ENCODE measurements at places on chromosomes 2 and 18. TPM values are rescaled to one million over a fixed set of nuclear protein-coding genes. Genes with fewer than 3 reads are reported as not detected.

GRCh38 chr2:42456126-42456839, 37.5 kb downstream of the KCNG3 start:
- peak; percentile 71 for DNase-seq

GRCh38 chr2:168758970-168759820, 43.2 kb upstream of the NOSTRIN start:
- DNase-seq, result peak; percentile 13

GRCh38 chr2:163455815-163456214, 280.0 kb downstream of the FIGN start:
- no peak for DNase-seq

DNA sequence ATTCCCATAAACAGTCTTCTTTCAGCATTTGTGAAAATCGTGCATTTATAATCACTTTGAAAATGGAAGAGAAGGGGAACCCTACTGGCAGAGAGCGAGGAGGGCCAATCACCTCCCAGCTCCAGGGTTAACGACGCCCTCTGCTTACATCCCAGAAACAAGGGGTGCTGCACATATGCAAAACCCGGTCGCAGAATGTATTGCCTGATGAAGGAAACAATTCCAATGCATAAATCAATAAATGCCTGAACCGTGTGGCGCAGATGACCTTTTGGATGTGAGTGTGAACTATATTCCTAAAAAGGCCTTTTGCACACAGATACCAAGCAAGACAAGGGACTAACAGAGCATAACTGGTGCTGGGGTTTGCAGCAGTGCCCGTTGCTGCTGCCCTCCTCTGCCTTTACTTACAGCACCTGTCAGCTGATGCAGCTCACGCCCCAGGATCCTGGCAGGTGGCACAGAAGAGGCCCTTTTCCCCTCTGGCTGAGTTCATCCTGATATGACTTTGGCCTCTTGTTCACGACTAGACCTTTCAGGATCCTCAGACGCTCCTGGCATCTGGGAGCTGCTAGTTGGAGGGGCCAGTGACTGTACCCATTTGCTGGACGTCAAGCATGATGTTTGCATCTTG, 67.8 kb downstream of the MYT1L start:
- DNase-seq, result no peak

GRCh38 chr2:147374423-147374811, 470.4 kb upstream of the ACVR2A start:
- no peak for DNase-seq

DNA sequence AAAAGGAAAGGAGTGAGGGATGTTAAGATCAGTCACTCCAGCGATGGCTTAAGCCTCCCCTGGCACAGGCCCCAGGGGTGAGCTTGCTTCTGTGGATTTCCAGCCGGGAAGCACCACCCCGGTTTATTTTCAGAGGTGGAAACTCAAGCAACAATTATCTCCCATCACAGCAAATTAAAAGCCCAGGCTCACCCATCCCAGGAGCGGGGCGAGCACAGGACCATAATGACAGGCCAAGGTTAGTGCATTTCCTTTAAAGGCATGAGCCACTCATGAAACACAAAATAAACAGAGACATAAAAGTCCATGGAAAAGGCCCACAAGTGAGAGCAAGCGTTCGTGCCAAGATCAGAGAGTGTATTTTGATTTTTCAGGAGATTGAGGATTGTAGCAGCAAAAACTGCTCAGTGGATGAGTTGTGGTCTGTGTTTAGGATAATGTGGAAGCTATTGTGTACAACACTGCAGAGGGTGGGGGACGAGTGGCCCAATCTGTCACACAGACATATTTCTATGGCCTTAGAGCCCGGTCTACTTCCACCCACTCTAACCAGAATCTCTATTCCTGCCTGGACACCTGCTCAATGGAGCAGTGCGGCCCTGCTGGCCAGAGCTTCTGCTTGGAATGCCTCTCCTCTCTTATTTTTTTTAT, 111.4 kb upstream of the CDC42EP3 start:
- DNase-seq, result no peak

DNA sequence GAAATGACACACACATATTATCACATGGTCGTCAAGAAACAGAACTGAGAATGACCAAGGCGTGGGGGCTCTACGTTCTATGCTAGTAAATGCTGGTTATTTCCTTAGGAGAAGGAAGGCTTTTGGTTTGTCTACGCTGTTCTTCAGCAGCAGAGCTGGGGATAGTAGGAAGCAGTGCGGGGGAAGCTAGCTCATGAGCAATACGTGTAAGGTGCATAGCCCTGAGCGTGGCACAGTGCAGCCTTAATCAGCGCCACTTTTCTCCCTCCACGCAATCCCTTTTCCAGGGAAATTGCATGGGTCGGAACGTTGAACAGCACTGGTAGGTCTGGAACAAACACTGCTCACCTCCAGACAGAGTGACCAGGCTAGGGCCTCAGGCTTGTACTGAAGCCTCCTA, 199.6 kb upstream of the FBXO11 start:
- DNase-seq, result no peak

GRCh38 chr18:56068701-56069100, 480.7 kb upstream of the TCF4 start:
- DNase-seq, result no peak

DNA sequence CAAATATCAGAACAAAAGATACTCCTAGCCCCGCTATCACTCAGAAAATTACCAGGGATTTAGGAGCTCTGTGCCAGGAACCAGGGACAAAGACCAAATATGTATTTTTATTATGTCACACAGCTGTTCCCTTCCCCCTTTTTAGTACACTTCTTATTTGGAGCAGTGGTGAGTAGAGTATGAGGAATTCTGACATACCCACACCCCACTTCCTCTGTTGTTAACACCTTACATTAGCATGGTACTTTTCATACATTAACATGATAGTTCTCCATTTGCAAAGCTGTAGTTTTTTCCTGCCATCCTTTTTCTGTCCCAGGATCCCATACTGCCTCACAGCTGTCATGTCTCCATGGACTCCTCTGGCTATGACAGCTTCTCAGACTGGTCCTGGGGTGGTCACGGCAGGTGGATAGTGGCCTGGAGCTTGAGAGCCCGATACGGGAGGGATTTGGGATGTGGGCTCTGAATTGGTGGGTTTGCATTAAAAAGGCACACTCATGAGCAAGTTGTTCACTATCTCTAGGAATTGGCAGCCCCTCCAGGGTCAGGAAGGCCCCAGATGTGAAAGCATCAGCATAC, 100.2 kb downstream of the SH3RF3 start:
- no peak for DNase-seq

DNA sequence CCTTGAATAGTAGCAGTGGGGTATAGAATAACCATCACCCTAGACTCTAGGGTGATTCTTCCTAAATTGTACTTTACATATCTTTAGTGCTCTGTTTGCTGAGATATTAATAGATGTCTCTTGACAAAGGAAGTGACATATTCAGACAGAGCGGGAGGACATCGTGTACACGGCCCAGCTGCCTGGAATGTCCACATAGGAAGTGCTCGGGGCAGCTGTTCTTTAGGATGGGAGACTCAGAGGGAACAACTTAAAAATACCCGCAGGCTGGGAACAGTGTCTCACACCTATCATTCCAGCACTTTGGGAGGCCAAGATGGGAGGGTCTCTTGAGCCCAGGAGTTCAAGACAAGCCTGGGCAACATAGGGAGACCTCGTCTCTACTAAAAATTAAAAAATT, 206.1 kb downstream of the FAM210A start:
- no peak for DNase-seq

GRCh38 chr2:3959372-3959771, 256.0 kb downstream of the DCDC2C start:
- no peak for DNase-seq

- DNase-seq, result no peak
These were observed 32.8 kb upstream of the DOCK10 start for GRCh38 chr2:225074919-225075681.

- no peak for DNase-seq
These were observed 18.0 kb downstream of the RAPGEF4 start for GRCh38 chr2:172753610-172754009.

- peak; percentile 86 for DNase-seq
These were observed 22.8 kb upstream of the VPS4B start for GRCh38 chr18:63445037-63445436.

DNA sequence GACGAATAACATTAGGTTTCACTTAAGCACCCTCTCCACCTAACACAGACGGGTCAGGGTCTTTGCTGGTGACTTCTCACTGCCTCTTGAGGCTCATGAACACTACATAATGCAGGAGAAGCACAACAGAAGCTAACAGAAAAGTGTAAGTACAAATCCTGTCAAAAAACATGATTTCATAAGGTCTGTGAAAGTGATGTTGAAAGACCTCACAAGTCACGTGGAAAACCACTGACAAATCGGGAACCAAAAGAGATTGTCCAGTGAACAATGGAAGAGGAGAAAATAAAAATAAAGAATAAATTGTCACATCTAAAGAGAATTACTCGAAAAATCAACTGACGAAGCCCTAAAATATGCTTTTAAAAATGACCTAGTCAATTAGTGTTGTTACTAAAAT, 14.0 kb downstream of the PSD4 start:
- no peak for DNase-seq

- DNase-seq, result no peak
These were observed 101.3 kb downstream of the LOXHD1 start for GRCh38 chr18:46555724-46556123.

DNA sequence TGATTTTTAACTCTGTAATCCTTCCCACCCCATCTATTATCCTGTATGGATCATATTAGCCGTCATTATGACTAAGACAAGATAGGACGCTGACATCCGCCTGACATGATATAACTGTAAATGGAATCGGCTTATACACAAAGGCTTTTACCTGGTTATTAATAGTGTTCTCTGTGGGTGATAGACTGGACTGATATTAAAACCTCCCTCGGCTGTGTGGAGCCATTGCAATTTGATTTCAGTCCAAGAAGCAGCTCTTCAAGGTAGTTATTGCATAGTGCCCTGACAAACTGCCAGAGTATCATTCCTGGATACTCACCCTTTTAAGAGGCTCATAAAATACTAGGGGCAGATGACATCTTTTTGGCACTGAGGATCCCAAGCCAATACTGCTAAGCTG, 226.1 kb upstream of the HNRNPA3 start:
- DNase-seq, result no peak

- DNase-seq, result no peak
These were observed 171.4 kb upstream of the NDUFV2 start for GRCh38 chr18:8930990-8931616.

GRCh38 chr2:185174353-185174752, 564.3 kb upstream of the FSIP2 start:
- no peak for DNase-seq

DNA sequence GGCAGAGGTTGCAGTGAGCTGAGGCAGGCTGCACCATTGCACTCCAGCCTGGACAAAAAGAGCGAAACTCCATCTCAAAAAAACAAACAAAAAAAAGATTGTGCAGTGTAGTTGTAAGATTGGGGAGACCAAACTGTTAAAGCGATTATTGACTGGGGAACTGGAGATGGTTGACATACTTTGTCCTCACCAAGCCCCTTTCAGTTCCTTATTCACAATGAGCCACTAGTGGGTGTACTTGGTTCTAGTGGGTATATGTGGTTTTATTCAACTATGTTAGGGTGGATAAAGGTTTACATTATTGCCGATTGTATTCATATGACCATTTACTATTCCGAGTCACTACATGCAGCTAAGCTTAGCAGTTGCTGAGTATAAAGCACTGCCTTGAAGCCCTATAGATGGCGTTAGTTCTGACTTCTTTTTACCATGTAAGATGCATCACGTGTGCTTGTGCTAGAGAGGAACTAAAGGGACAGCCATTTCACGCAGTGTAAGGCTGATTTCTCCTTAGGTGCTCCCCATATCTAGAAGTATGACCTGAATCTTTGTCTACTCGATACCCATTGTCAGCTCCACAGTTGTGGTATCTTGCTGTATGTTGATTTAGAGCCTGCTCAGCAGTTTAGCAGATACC, 12.1 kb downstream of the EIF4E2 start:
- DNase-seq, result no peak

GRCh38 chr2:203527719-203528118, 7.4 kb downstream of the RAPH1 start:
- no peak for DNase-seq

- DNase-seq, result no peak
These were observed at the start of gene RNPEPL1 for GRCh38 chr2:240567872-240568677. Gene RNPEPL1, plus strand, starts transcription at chr2:240568484. Its CDS starts 103 bp downstream, at chr2:240568587.

DNA sequence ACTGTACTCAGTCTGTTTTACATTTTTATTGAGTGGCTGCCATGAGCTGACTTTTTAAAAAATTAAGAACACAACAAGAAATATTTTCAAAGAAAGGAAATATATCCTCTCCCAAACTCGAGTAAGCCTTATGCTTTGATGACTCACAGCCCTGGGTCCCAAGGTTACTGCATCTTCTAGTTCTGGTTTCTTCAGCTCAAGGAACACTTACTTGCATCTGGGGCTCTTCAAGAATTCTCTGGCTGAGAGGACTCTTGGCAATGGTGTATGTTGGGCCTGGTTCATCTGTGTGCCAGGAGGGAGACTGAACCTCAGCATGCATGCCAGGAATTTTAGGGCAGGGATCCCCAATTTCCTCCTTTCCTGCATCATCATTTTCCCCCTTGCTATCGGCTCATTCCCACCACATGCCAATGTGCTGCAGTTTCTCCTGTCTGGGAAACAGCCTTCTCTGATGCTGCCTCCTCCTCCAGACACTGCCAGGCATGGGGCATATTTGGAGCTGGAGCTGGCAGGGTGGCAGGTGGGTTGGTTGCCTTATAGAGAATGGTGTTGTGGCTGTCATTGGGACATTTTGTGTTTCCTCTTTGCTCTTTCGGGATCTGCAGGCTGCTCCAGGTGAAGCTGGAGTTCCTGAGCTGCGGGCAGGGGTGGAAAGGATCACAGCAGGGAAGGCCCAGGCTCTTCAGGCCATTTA, 192.2 kb upstream of the HS6ST1 start:
- no peak for DNase-seq

DNA sequence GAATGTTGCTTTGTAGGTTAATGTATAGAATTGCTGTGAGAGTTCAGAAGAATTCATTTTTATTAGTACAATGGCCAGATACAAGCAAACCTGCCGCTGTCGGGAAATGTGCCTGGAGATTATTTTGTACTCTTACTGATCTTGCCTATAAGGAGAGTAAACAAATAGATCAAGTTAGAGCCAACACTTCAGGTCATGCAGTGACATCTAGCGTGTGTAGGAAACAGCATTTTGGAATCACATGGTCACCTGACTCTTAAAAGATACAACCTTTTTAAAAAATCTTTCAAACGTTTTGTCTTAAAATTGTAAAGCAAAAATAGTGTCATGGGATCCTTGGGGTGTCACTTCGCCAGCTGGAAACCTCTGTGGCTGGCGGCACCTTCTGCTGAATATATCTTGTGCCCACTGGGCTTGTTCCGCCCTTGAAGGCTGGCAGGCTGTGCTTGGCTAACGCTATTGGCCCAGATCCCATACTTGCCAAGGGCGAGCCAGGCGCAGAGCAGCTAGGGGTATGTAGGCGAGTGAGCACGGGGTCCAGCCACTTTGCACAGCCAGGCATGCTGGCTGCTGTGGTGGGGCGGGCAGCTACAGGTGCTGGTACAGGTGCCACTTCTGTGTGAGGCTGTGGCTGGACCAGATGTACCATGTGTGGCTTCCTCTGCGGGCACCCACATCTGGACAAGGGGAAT, 19.5 kb upstream of the RPRM start:
- DNase-seq, result no peak

- no peak for DNase-seq
These were observed 178.6 kb downstream of the NRP2 start for GRCh38 chr2:205860885-205861284.

Gene KHK
- total RNA-seq, result 2.4 TPM

Gene RAB17
- total RNA-seq, result 0.75 TPM

Gene TCF23
- total RNA-seq, result 0.03 TPM

Gene ALPP
- total RNA-seq, result not detected

Gene SKOR2
- total RNA-seq, result not detected

Gene FAM237A
- not detected for total RNA-seq

Gene ACTG2
- total RNA-seq, result 0.21 TPM

Gene NT5C1B
- not detected for total RNA-seq

Gene GKN2
- total RNA-seq, result not detected

Gene SLC25A12
- 17.4 TPM for total RNA-seq

Gene CFC1
- not detected for total RNA-seq

Gene MOGAT1
- total RNA-seq, result not detected

Gene CDH2
- total RNA-seq, result 0.25 TPM

Data from foreskin keratinocyte (primary cell).